Activated naive CD8-positive, alpha-beta T cell treated with anti-CD3 and anti-CD28 coated beads, Interleukin-2, amount 10 ng/mL, durations not matched to agents 7 days and 5 days (primary cell): ENCODE measurements at places on chromosomes 1 and 21.
A peak's percentile ranks its signal among the peaks of the same experiment; 100 is the strongest.

- DNase-seq = no peak
Observed at GRCh38 chr21:28212061-28212460, 780.6 kb downstream of the LTN1 start.

- DNase-seq = no peak
Observed at GRCh38 chr21:44459712-44460440, 4.6 kb downstream of the LRRC3 start.

DNA sequence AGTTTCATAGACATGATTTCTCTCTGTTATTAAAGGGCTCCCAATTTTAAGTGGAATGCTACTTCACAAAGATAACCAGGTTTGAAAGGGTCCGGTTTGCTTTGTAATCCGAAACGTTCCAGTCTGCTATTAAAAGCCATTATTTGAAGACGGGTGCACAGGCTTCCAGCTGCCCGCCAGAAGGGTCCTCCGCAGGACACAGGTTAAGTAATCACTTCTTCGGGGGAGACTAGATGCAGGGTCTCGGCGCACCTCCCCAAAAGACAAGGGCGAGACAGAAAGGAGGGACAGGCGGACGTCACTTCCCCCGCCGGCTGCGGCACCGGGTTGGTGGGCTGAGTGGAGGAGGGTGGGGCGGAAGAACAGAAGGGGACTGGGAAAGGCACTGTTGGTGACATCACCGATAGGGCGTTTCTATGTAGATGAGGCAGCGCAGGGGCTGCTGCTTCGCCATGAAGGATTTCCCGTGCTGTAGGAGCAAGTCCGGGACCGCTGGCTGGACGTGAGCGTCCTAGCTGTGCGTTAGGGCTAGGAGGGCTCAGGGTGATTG, 8.9 kb downstream of the RNU1-2 start:
- DNase-seq = peak; percentile 95

DNA sequence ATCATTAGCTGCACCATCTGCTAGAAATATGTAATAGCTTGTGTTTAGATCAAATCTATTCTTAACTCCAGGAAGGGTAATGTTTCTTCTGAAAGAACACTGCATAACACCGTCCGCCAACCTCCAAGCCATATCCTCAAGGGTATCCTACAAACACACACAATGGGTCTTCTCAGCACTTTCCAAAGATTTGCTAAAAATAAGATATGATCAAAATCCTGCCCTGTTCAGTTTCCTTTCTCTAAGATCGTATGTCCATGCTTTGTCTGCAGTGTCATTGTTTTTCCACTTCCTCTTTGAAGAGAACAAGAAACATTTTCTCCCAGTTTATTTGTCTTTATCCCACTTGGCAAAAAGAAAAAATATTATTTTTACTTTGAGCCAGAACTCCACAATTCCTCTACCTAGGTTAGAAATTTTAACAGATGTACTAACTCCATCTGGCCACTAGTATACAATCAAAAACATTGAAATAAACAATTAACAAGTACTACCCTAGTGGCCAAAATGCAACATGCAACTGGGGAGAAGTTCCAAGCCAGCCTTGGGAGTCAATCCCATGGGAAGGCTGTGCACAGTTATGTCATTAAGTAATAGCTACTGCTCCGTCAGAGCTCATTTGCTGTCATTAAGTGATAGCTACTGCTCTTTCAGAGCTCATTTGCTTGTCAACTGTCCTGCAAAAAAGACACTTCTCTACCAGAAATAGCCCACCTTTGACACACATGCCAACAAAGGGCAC, 37.8 kb downstream of the FRRS1 start:
- DNase-seq = no peak

GRCh38 chr1:184310157-184310819, 76.5 kb upstream of the C1orf21 start:
- no peak for DNase-seq

DNA sequence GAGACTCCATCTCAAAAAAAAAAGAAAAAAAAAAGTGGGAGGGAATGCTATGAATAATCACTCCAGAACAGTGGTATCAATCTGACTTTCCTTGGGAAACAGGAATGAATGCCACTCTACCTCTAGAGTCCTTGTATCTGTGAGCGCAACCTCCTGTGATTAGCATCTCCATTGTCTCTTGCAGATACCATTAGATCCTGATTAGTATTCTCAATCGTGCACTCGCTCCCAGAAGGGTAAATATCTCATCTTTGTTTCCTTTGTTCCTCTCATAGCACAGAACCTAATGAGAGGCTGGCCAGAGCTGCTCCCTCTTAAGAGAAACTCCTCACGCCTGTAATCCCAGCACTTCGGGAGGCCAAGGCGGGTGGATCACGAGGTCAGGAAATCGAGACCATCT, 184.4 kb upstream of the KCNK2 start:
- no peak for DNase-seq

GRCh38 chr1:230079199-230080024, 12.4 kb downstream of the GALNT2 start:
- no peak for DNase-seq
